ENCODE measurements at places on chromosomes 11 and 22.

- no peak for DNase-seq
Observed at GRCh38 chr11:127632976-127633680, 632.6 kb upstream of the KIRREL3 start.

DNA sequence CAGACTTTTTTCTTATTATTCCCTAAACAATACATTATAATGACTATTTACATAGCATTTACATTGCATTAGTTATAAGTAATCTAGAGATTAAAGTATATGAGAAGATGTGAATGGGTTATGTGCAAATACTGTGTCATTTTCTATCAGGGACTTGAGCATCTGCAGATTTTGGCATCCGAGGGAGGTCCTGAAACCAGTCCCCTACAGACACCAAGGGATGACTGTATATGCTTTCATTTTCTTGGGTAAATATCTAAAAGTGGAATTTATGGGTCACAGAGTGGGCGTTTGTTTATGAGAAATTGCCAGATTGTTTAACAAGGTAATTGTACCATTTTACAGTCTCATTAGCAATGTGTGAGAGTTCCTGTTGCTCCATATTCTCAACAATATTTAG, 454.5 kb upstream of the API5 start:
- DNase-seq = no peak

GRCh38 chr22:48881326-48881980, 946.2 kb downstream of the BRD1 start:
- no peak for DNase-seq

DNA sequence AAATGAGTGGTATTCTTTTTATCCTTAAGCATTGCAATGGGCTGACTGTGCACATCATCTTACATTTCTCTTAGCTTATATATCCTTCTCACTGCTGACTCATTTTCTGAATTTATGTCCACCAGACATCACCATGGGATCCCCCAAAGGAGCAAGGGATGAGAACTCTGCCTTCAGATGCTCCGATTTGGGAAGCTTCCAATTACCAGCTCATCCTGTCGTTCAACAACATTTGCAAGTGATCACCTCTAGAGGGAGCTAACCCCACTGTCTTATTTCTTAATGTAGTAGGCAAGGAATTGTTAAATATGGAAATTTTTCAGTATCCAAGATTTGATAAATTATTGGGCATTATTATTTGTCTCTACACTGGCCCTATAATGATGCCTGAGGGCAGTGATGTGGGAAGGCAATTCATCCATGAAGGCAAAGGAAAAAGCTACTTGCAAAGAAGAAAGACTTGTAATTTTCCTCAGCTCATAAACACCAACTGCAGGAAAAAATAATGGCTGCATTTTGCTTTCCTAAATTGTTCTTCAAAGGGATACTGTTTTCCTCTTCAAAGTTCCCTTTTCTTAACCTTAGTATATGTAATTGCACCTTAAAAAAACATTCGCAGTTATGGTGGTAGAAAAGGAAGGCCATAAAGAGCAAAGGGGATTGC, 102.4 kb upstream of the FSHB start:
- DNase-seq = peak; percentile 9

- DNase-seq = no peak
Observed at GRCh38 chr11:69919659-69920344, 100.6 kb upstream of the FGF3 start.

- DNase-seq = no peak
Observed at GRCh38 chr11:72833811-72834493, 19.7 kb downstream of the ATG16L2 start.

DNA sequence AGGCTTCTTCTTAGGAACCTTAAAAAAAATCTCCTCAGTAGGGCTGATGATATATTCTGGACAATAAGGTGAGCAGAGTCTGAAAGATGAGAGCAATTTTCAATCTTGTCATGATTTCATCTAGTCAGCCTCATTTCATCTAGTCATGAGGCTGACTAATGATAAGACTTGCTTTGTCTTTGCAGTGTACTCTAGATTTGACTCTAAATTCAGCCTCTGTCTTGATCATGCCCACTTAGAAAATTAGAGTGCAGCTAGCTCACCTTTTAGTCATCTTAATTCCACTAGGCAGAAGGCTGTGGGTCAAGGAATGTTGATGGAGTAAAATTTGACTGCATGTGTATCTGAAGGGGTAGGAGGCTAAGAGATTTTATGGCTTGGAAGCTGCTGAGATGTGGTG, 5.5 kb downstream of the EHF start:
- DNase-seq = no peak

GRCh38 chr11:110373051-110373702, 56.6 kb upstream of the FDX1 start:
- peak; percentile 76 for DNase-seq

GRCh38 chr11:114566276-114566675, 6.6 kb upstream of the NXPE1 start:
- no peak for DNase-seq

DNA sequence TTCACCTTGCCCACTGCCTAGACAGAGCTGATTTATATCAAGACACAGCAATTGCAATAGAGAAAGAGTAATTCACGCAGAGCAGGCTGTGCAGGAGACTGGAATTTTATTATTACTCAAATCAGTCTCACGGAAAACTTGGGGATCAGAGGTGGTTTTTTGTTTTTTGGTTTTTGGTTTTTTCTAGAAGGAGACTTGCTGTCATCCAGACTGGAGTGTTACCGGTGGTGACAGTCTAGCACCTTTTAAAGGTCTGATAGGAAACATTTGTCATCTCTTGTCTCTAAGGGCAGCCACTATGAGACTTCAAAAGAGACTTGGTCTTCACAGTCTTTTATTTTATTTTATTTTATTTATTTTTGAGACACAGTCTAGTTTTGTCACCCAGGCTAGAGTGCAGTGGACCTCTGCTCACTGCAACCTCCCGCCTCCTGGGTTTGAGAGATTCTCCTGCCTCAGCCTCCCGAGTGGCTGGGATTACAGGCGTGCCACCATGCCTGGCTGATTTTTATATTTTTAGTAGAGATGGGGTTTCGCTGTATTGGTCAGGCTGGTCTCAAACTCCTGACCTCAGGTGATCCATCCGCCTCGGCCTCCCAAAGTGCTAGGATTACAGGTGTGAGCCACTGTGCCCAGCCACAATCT, 19.1 kb downstream of the APOBEC3H start:
- no peak for DNase-seq

DNA sequence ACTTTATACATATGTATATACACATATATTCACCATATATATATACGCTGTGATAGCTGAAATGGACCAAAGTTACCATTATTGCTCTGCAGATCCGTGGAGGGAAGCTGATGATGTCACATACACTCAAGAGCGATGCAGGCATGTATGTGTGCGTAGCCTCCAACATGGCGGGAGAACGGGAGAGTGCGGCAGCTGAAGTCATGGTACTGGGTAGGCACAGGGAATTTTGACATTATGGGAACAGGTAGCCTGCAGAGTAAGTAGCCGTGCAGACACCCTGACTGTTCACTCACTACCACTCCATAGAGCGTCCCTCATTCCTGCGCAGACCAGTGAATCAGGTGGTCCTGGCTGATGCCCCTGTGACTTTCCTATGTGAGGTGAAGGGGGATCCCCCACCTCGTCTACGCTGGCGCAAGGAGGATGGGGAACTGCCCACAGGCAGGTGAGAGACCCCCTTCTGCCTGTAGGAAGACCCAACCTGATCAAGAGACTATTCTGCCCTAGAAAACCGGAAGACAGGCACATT, 4.7 kb downstream of the ROBO3 start:
- no peak for DNase-seq

GRCh38 chr22:26273011-26273675, 103.9 kb downstream of the SEZ6L start:
- DNase-seq = no peak

- DNase-seq = no peak
Observed at GRCh38 chr22:41578114-41578513, 11.5 kb downstream of the PMM1 start.

DNA sequence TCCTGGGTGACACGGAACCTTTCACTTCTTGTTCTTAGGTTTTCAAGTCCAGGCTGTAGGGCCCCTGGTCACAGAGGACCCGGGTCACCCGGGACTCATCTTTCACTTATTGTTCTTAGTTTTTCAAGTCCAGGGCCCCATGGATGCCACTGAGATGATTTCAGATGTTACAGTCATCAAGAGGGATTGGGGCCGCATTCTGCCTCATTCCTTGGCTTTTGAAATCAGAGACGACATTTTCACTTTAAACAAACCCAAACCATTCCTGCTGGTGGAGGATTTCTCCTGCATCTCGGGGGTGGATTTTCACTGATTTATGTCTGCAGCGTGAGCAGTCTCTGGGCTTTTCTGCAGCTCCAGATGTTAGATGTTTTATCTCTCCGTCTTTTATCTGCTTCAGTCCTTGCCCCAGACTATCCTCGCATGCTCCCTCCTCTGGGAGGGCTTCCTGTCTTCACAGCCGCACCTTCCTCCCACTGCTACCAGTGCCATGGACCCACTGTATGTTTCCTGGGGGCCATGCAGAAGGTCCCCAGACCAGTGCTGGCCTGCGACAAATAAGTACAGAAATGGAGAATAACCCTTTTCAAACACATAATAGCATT, 27.4 kb downstream of the FBLN1 start:
- DNase-seq = no peak

GRCh38 chr11:8805296-8805695, 105.7 kb upstream of the AKIP1 start:
- no peak for DNase-seq

DNA sequence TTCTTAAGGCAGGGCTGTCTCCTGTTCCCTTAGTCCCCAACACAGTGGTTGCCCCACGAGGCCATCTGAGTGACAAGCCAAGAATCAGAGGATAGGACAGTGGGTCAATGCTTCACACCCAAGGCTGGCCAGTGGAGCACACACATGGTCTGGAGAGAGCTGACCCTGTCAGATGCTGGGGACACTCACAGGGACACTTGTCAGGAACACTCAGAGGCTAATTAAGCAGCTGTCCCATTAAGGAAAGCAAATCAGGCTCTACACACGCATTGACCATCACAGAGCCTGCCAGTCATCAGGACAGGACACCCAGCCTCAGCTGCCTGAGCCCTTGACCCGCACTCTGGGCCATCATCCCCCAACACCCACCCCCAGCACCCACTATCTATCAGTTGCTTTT, 18.2 kb downstream of the GDPD5 start:
- no peak for DNase-seq

GRCh38 chr11:2768471-2769408, 68.9 kb upstream of the KCNQ1OT1 start:
- peak; percentile 70 for DNase-seq

- no peak for DNase-seq
Observed at GRCh38 chr11:96309643-96310017, 33.4 kb downstream of the MAML2 start.

DNA sequence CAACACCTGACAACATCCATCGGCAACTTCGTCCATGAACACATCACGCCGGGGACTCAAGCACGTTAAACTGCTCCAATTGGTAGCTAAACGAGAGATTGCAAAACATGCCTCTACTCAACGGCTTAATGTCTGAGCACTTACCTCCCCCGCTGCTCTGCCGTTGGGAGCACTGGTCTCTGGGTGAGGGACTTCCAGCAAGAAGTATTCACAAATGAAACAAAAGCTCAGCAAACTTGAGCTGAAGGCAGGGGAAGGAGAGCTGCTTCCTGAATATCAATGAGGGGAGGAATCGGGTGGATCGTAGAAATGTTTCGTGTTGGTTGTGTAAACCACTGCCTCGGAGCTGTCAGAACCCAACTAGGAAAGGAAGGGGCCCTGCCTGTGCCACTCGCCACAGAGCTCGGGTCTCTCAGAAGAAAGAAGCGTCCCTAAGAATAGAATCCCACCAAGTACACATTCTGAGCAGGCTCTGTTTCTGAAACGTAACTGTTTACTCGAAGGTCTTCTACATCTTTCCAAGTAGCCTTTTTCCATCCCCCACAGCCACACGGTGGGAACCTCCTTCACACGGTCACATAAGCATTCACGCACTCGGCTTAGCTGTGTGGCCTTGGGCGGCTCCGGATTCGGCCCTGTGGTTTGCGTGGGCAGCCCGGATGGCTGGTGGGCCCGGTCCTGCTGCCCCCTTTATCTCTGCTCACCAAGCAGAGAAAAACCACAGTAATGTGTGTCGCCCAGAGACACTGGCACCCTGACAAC, at the start of gene MLC1:
Gene MLC1, minus strand, starts transcription at position 216 of the 762 bp plus-strand sequence. CDS start 524 bp downstream, outside the sequence.
- DNase-seq = no peak

DNA sequence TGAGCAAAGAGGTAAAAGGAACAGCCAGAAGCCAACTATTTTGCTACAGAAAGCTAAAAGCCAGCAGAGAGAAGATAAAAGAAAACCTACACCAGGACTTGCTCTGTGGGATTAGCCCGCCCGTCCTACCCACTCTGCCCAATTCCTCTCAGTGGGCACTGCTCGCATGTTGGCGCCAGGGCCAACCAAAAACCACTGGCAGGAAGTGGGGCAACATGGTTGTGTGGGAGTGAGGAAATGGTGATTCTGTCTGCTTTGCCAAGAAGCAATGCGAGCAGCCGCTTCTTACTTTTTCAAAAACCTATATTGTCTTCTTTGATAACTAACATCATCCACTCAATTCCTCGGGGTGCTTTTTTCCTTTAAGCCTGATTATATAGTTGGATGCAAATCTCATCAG, 14.2 kb upstream of the APOA1 start:
- DNase-seq = no peak

GRCh38 chr11:26025676-26026075, 306.3 kb upstream of the ANO3 start:
- DNase-seq = peak; percentile 68

- DNase-seq = peak; percentile 81
Observed at GRCh38 chr11:86818462-86819192, 18.3 kb downstream of the PRSS23 start.

DNA sequence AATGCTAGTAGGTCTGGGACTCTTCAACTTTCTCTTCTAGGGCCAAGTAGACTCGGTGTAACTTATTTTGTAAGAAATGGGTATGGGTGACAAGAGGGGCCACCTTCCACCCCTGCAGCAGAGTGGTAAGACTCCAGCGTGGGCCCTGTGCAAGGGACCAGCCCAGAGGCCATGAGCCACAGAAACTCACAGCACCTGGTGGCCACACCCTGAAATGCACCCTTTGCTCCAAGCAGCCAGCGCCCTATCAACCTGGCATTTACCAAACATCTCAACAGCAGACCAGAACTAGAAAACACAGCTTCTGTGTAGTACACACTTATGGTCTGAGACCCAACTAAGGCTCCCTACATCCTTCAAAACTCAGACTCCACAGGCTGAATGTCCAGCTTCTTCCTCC, 5.7 kb downstream of the CDCA5 start:
- DNase-seq = peak; percentile 27

DNA sequence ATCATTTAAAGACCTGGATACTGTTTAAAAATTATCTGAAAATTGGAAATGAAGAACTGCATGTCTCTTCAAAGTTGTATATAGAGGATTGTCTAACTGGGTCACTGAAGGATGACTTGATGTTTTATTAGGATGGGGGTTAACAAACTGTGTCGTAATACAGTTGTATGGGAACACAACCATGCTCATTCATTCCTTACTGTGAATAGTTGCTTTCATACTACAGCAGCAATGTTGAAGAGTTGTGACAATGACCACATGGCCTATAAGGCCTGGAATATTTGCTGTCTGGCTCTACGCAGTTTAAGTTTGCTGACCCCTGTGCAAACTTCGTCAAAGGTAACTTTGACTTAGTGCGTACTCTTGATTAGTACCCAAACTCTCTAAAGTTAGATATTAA, 38.4 kb downstream of the FDX1 start:
- DNase-seq = no peak

All from HCEC 1CT (cell line).